ENCODE measurements at places on chromosomes 12 and 14.

- DNase-seq = no peak
Observed at GRCh38 chr14:73616831-73617230, 4.5 kb downstream of the ACOT6 start.

DNA sequence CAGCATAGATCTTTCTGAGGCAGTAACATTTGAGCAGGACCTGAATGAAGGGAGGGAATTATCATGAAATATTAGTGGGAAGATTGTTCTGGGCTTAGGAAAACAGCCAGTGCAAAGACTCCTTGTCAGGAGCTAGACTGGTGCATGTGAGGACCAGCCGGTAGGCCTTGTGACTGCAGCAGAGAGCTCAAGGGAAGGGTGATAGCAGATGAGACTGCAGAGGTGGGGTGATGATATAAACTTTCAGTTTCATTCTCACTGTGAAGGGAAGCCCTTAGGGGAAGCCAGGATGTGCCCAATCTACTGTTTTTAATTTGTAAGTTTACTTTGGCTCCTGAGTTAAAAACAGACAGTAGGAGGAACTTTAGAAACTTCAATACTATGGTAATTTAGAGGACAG lies 12.4 kb downstream of the IL22 start:
- DNase-seq = no peak

DNA sequence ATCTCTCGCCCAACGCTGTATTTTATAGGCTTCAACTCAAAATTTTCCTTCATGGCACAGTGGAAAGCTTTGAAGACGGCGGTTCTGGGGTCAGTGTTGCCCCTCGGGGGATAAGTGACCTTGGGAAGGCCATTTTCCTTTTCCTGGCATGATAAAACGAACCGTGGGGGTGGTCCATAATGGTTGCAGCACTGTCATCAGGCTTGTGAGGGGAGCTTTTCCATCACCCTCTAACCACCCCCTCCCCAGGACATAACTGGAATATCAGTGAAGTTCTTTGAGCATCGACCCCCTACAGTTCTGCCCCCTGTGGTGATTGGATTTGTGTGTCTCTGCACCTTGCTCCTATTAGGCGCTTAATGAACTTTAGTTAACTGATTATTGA lies 16.0 kb downstream of the FOS start:
- DNase-seq = no peak

- DNase-seq = no peak
Observed at GRCh38 chr12:112524676-112525425, 106.1 kb downstream of the PTPN11 start.

GRCh38 chr12:19946550-19946949 lies 421.8 kb upstream of the PDE3A start:
- no peak for DNase-seq

GRCh38 chr12:1443421-1444141 lies 150.8 kb downstream of the FBXL14 start:
- DNase-seq = no peak

DNA sequence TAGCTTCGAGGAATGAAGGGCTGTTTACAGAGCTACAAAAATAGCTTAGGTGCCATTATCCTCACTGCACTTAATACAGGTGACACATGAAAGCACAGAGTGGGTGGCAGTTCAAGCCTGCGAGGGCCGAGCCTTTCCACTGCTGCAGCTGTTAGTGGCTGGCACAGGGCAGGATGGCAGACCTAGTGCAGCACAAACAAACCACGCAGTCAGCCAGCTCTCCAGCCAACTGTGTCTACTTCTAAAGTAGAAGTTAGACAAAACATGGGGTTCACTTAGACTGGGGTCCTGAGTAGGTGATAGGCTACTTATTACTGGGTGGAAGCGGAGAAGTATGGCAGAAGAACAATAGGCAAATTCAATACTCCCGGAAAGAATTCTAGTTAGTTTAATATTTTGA lies 95.4 kb downstream of the DUSP16 start:
- no peak for DNase-seq

- no peak for DNase-seq
Observed at GRCh38 chr12:5623411-5623810, 191.5 kb downstream of the NTF3 start.

GRCh38 chr14:69091695-69092094 lies 61.2 kb downstream of the DCAF5 start:
- no peak for DNase-seq

- DNase-seq = no peak
Observed at GRCh38 chr12:34347367-34347766, 325.1 kb downstream of the ALG10 start.

GRCh38 chr14:80560800-80561657 lies 349.7 kb upstream of the DIO2 start:
- DNase-seq = no peak

- no peak for DNase-seq
Observed at GRCh38 chr12:123873793-123874192, 98.8 kb downstream of the CCDC92 start.

- no peak for DNase-seq
Observed at GRCh38 chr12:15982471-15982870, 71.3 kb downstream of the DERA start.

GRCh38 chr12:66699738-66700482 lies 21.0 kb upstream of the GRIP1 start:
- DNase-seq = no peak

DNA sequence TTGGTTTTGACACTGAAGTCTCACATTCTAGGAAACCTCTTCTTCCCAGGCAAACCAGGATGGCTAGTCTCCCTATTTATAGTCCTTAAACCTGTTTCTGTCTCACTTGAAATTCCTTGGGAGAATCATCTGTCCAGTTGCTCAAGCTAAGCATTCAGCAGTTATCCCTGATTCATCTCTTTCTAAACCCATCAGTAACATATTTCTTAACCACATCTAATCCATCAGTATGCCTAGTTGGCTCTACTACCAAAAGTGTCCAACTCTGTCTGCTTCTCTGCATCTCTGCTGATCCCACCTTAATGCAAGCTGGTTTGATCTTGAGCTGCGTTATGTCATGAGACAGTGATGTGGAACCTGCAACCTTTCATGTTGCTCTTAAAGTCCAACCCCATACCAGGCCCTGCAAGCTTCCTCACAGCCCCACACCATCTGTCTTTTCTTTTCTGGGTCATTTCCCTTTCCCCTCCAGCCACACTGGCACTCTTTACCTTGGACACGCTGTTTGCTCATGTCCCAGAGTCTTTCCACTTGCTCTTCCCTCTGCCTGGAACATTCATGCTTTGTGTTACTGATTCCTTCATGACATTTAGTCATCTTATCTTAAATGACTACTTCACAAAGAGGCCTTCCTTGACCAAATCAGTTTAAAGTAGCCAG lies 380.8 kb upstream of the RGS6 start:
- no peak for DNase-seq

GRCh38 chr14:102171173-102172020 lies 31.7 kb downstream of the WDR20 start:
- DNase-seq = no peak

GRCh38 chr14:62189698-62190097 lies 427.5 kb downstream of the SNAPC1 start:
- DNase-seq = no peak

- DNase-seq = no peak
Observed at GRCh38 chr12:54372113-54372806, 8.0 kb upstream of the GPR84 start.

- no peak for DNase-seq
Observed at GRCh38 chr14:95481391-95482022, 34.9 kb downstream of the SYNE3 start.

DNA sequence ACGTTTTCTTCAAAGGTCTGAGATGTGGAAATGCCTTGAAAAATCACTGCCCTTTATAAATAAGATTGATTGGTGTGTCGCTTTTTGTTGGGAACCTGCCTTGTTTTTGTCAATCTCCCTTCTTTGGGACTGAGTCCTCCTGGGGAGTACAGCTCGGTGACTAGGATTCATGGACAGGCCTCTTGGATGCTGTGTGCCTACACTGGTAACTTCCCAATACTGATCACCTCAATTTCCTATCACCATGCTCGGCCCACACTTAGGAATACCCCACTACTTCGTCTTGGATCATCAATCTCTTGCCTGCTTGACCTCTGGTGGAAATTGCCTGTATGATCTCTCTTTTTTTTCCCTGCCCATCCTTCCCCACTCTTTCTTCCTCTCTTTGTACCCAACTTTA lies 34.2 kb downstream of the NTN4 start:
- no peak for DNase-seq

- no peak for DNase-seq
Observed at GRCh38 chr12:98372340-98373024, 142.9 kb upstream of the TMPO start.

DNA sequence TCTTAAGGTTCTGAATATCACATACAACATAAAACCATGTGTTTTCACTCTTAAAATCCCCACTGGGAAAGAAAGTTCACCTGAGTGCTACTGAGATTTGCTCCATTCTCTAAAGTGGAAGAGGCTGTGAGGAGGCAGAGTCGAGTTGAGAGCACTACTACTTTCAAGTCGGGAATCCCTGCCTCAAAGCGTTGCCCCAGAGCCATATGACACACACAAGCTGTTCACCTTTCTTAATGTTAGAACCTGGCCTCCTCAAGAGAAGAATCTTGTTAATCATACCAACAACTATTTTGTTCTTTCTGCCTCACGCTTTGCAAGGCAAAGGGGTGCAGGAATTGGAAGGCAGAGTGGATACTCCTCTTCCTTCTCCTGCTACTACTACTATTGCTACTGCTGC lies 149.7 kb upstream of the DAAM1 start:
- no peak for DNase-seq

DNA sequence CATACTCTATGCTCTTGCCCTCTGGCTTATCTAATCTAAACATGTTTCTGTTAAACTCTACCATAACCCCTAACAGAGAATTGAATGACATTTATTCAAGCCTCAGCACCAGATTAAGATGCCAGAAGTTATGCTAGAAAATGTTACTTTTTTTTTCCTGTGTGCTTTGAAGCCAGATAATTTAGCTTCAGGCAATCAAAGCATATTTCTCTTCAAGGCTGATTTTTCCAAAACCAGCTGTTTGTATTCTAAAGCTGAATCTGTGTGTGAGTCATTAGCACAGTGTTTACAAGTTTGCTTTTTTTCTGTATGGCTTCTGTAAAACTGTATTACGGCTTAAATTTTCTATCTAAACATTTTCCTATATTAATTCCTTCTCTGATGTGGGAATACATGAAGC lies 326.1 kb downstream of the FSCB start:
- DNase-seq = no peak

- DNase-seq = no peak
Observed at GRCh38 chr12:111596985-111597830, 1.9 kb downstream of the ATXN2 start.

DNA sequence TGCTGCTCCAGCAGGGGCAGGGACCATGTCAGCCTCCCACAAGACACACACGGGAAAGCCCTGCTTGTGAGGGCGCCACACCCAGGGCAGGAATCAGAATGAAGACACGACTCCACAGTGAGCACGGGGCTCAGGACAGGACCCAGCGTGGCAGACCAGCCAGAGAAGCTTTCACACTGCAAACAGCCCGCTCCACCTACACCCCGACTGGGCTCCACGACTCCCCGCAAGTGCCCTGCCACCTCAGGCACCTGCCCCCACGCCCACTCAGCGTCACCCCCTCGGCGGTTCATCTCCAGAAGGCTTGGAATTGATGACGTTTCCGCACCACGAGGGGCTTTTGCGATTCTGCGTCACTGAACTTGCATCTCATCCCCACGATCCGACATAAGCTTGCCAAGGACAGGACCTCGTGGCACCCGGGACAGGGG lies 91.1 kb downstream of the FBXL14 start:
- DNase-seq = no peak

DNA sequence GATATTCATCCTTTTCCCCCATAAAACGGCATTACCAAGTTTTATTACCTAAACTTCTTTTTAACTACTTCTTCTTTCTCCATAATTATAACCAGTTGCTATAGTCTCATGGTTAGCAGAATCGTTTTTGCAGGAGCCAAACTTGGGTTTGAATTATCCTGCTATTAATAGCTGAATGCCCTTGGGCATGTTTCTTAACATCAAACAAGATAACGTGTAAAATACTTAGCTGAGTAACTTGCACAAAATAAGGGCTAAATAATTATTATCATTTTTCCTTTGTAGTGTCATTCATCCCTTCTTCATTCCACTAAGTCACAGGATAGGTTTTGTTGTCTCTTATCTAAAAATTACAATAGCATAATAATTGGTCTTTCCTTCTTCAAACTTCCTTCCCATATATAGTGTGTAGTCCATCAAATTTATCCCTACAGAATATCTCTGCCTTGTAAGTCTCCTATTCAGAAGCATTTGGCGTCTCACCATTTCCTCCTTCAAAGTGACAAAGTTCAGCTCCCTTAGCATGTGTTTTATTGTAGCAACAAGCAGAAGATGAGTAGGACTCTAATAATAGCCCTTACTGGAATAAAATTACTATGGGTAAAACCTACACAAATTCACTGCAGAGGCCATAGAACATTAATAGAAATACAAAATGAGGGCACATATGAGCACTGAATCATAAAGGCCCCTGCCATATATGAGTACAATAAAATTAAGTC lies 63.8 kb downstream of the FAR2 start:
- DNase-seq = no peak

DNA sequence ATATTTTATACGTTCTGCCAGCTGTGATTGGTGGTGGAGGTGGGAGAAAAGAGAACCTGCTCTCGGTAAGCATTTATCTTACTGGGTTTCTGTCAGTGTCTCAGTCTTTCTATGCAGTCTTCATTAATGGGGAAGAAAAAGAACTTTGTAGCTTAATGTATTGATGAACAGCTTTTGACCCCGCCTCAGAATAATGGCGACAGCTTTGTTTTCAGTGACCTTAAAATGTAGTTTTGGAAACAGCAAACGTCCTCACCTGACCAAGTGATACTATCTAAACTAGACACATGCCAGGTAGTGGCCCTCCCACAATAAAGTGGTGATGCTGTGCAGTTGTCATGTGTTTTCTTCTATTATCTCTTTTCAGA lies 1.4 kb downstream of the DACT1 start:
- no peak for DNase-seq

DNA sequence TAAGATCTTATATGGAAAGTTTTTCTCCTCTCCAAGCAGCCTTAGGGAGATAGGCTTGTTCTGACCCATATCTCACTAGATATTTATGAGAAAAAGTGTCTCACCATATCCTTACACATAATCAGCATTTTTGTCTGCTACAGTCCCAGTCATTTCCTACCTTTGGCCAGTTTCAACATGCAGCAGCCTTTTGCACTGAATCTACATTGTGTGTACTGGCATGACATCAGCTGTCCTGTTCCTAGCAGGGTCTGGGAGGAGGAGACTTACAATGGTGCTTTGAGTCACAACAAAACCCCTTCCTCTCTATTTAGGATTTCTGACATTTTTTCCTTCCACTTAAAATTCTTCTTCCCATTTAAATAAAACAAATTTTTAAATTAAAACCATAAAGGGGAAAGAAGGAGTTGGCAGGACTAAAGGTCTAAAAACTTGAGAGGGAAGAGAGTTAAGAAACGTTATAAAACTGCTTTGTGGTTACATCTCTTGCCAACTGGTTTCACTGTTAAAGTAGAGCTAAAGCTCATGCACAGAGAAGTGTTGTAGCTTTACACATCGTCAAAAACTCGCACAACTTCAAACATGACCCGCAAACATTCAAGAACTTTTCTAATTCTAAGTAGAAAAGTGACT lies 53.3 kb upstream of the CERS5 start:
- no peak for DNase-seq

- no peak for DNase-seq
Observed at GRCh38 chr12:23767834-23768233, 181.6 kb downstream of the SOX5 start.

- DNase-seq = no peak
Observed at GRCh38 chr12:79482921-79483320, 207.8 kb downstream of the PAWR start.

Data from GOT3 (cell line).